Endodermal cell (in vitro differentiated cells): ENCODE measurements at places on chromosomes 13 and 19. TPM values are rescaled to one million over a fixed set of nuclear protein-coding genes. Genes with fewer than 3 reads are reported as not detected.

- DNase-seq, result no peak
These were observed 2.6 kb downstream of the ZSCAN4 start for GRCh38 chr19:57671124-57671895.

DNA sequence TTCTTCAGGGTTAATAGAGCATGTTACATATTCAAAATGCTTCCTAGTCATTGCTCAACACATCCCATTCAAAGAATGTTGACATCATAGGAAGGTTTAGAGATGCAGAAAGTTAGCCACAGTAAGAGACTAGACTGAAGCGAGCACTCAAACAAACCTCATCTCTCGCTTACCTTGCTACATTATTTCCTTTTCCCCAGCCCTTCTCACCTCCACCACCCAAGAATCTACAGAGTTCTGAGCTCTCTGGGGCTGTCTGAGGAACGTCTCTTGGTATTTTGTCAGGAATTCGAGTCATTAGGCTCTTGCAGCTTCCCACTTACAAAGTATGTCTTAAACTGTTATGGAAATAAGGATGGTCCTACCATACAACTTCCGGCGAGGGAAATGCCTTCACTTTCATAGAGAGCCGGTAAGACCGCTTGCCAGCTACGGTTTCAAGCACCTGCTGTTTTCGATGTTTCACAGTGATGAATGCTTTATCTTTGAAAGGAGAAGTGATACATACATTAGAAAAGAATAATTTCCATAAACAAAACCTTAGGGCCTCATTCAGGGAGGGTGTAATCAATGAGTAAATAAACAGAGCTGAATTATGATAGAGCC is 65.1 kb downstream of the FLT1 start:
- DNase-seq, result peak; percentile 86

GRCh38 chr13:25406377-25406776 is 34.6 kb downstream of the ATP8A2 start:
- DNase-seq, result peak; percentile 67

DNA sequence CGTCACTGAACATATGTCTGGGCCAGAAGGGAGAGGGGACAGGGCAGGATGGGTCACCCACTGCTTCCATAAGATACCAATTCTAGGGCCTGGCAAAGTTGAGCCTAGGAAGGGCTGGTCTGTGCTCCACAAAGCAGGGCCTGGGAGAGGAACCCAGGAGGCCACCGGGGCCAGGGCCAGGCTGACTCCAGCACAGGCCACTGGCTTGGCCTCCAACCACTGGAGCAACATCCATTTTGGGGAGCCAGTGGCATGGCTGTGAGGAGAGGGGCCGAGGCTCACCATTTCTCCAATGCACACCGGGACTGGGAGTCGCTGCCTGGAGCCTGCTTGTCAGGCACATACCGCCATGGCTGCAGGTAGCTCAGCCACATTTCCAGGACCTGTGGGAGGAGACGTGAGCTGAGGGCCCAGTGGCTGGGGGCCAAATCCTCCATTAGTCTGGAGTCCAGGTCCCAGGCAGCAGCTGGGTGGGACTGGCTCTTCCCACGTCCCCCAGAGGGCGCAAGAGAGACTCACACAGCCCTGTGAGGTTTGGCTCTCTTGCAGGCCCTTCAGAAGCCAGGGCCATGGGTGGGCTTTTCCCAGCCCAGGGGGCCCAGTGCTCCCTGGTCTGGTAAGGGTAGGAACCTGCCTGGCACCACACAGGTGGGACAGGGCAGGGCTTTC is 27.7 kb downstream of the TUBA3C start:
- no peak for DNase-seq

DNA sequence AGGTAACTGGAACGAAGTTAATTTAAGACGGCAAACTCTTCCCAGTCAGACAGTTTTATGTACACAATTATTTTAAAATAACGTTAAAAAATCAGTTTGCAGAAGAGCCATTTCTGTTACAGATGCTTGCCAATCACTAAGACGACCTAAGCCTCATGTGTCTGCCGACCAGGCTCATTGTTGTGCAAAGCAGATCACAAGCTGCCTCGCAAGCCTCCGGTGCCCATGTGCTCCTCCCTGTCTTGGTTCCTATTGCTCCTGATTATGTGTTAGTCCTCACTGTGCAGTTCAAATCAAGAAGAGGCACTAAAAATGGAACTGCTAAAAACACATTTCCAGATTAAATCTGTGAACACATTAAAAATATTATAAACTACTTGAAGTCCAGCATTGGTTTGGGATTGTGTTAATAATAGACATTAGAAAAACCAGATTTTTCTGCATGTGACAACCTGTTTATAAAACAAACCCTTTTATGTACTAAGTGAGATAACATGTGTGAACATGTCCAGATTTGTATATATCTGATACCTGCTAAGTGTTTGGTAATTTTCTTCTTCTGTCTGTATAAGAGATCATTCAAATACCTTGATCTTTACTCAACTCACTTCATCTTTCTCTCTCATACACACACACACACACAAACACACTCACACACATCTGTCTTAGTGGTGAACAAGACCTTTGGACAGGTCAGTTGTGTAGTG is 81.9 kb upstream of the SLC15A1 start:
- DNase-seq, result no peak

- DNase-seq, result no peak
These were observed 233.0 kb upstream of the KLF12 start for GRCh38 chr13:74367193-74367592.

GRCh38 chr19:38679839-38680238 is 32.4 kb downstream of the ACTN4 start:
- no peak for DNase-seq

DNA sequence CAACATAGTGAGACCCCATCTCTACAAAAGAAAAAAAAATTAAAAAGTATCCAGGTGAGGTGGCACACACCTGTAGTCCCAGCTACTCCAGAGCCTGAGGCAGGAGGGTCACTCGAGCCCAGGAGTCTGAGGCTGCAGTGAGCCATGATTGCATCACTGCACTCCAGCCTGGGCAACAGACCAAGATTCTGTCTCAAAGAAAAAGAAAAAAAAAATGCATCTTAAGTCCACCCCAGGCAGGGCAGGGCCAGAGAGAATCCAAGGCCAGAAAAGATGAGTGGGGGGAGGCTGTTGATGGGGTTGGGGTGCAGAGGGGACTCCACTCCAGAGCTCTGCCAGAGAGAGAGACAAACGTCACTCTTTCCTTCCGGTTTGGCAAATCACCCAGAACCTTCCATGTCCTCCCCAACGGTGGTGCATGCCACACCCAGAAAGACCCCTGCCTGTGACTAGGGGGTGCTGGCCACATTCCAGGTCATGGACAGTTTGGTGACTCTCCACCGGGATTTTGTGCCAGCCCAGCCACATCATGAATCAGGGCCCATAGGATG is 431 bp downstream of the FUT3 start:
- no peak for DNase-seq

GRCh38 chr13:47628666-47629065 is 372.4 kb downstream of the SUCLA2 start:
- DNase-seq, result no peak

The VRK3 gene
- total RNA-seq, result 46.8 and 48.9 TPM in 2 replicates

The ZNF737 gene
- total RNA-seq, result 56.1 to 67.3 TPM (median 60.6 TPM) in 3 replicates

The KIR2DL4 gene
- not detected in 2 replicates for total RNA-seq

The CA11 gene
- total RNA-seq, result 75.0 and 80.0 TPM in 2 replicates

The KLF12 gene
- total RNA-seq, result 5.7 to 14.8 TPM (median 14.1 TPM) in 3 replicates

The PDX1 gene
- total RNA-seq, result not detected in 2 replicates

The FXYD7 gene
- 0.79 and 1.1 TPM in 2 replicates for total RNA-seq
